ENCODE measurements at places on chromosomes 12 and 14.
A peak's percentile ranks its signal among the peaks of the same experiment; 100 is the strongest.

DNA sequence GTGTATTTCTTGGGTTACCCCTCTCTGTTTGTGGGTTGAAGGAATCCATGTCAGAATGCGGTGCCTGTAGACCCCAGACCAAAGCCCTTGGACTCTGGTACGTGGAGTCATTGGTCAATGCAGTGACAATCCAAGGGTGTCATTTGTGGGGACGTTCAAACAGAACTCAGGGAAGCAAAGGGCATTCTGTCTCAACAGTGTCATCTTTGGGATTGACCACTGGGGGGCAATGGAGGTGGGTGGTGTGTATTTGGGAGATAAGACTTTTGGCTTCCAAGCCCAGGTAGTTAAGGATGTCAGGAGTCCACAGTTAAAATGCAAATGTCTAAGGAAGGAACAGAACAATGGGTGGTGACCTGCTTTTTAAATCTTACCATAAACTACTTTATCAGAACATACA is 54.6 kb upstream of the CCDC175 start:
- no peak for DNase-seq

GRCh38 chr12:89192429-89192828 is 159.9 kb downstream of the DUSP6 start:
- no peak for DNase-seq

GRCh38 chr14:74855945-74856344 is 20.0 kb downstream of the PROX2 start:
- no peak for DNase-seq

- no peak for DNase-seq
These were observed 9.7 kb downstream of the MMAB start for GRCh38 chr12:109563291-109564284.

DNA sequence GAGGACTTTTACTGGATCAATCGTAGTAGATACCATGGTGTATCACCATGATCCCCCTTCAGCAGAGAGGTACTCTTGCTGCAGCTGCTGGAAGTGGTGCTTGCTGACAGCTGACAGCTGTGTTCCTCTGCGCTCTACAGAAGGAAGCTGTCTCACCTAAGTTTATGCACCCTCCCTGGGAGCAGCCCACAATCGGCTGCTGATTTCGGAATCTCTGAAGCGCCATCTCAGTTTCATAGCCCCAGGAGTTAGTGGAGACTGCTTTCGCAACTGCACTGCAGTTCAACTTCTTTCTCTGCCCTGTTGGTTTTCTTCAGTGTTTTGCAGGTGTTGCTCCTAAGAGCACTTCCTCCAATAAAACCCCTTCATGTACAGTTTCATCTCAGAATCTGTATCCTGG is 237.9 kb downstream of the PAWR start:
- DNase-seq: no peak

- DNase-seq: no peak
These were observed 71.7 kb upstream of the REP15 start for GRCh38 chr12:27624586-27624985.

DNA sequence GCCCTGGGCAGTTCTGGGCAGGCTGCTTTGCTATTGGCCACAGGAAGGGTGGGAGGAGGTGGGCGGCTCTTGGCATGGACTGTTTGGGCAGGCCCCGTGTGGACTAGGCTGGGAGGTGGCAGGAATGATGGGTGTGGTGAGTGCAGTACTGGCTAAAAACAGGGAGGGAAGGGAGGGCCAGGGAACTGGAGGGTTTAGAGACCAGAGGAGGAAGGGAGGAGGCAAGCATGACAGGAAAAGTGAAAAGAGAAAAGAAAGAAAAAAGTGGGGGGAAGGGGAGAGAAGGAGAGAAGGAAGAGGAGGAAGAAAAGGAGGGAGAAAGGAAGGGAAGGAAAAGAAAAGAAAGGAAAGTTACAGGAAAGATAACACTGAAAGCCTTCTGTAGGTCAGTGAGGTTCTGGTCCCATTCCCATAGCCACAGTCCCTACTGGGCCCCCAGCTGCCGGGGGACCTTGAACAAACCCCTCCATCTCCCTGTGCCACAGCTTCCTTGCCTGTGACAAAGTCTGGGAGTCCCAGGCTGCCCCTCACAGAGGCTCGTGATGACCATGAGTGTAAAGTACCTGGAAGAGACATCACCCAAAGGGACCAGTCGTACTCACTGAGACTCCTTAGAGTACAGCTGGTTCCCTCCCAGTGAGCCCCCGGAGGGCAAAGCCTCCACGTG is 1.1 kb upstream of the C14orf132 start:
- DNase-seq: peak; percentile 27

DNA sequence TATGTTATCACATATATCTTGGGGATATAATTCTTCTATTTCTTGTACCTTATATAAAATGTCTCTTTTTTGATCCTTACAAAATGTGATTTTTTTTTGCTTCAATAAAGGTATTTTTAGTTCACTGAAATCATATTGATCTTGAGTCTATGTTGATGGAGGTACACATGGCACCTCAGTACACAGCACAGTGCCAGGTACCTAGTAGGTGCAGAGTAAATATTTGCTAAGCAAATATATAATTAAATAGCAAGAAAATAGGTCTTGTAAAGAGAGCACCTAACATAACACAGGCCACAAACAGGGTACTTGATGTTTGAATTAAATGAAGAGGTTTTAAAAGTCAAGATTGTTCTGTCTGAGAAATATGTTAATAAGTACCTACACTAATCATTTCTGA is 69.7 kb downstream of the CIT start:
- DNase-seq: no peak

DNA sequence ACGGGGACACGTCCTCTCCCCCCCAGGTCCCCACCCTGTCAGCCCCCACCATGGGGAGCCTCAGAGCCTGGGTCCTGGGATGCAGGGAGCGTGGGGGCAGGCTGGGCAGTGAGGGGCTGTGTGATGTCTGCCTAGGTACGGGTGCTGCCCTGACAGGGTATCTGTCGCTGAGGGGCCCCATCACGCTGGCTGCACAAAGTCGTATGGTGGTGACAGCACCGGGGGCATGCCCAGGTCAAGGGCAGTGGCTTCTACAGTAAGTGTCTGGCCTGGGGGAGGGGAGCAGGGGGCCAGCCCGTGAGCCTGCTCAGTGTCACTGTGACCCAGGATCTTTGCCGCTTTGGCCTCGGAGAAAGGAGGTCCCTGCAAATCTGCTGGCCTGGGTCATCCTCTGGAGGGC is 23.3 kb downstream of the PAPLN start:
- DNase-seq: no peak

DNA sequence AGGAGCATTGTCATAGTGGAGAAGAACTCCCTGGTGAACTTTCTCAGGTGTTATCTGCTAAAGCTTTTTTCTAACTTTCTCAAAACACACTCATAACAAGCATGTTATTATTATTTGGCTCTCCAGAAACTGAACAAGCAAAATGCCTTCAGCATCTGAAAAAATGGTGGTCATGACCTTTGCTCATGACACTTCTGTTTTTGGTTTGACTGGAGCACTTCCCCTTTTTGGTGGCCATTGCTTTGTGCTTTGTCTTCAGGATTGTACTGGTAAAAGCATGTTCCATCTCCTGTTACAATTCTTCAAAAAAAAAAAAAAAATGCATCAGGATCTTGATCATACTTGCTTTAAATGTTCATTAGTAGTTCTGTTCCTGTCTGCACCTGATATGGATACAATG is 1241.6 kb upstream of the USP15 start:
- no peak for DNase-seq

GRCh38 chr12:122265886-122266229 is 436 bp downstream of the VPS33A start:
- no peak for DNase-seq

GRCh38 chr12:130339951-130340350 is 2.3 kb downstream of the PIWIL1 start:
- DNase-seq: no peak

- DNase-seq: peak; percentile 9
These were observed 53.7 kb upstream of the DYRK2 start for GRCh38 chr12:67594888-67595287.

DNA sequence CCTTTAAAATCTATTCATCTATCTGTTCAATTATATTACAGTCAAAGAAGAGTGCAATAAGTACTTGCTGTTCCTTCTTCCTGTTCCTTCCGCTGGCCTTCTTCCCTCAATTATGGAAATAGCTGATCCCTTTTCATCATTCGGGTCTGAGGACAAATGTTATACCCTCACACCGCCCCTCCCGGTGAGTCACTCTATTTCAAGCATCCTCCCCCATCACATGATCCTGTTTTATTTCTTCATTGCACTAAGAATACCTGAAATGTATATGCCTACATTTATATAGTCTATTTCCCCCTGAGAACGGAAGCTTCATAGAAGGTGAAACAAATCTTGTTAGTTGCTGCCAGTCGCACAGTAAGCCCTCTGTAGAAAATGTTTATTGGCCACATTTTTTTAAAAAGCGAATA is 2.5 kb downstream of the SLC38A1 start:
- peak; percentile 31 for DNase-seq

GRCh38 chr12:47105914-47106674 is 26.3 kb upstream of the AMIGO2 start:
- no peak for DNase-seq

GRCh38 chr12:85016413-85016812 is 19.7 kb downstream of the TSPAN19 start:
- peak; percentile 96 for DNase-seq

Data from fibroblast of skin of scalp (primary cell).